NCI-H1436 (cell line): ENCODE measurements at places on chromosomes 5 and 9.

DNA sequence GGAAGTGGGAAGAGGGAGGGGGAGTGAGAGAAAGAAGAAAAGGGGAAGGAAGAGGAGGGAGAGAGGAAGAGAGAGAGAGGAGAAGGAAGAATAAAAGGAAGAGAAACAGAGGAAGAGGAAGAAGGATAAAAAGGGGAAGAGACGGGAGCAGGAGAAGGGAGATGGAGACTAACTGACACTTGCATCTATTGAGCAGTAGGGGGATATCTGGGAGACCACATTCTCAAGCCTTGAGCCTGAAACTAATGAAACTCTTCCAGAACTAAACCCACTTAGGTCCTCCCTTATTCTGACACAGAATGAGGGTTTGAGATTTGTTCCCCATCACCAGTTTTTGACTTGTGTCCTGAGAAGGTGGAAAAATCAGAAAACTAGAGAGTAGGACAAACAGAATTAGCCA lies 533.3 kb downstream of the CDH12 start:
- no peak for DNase-seq

DNA sequence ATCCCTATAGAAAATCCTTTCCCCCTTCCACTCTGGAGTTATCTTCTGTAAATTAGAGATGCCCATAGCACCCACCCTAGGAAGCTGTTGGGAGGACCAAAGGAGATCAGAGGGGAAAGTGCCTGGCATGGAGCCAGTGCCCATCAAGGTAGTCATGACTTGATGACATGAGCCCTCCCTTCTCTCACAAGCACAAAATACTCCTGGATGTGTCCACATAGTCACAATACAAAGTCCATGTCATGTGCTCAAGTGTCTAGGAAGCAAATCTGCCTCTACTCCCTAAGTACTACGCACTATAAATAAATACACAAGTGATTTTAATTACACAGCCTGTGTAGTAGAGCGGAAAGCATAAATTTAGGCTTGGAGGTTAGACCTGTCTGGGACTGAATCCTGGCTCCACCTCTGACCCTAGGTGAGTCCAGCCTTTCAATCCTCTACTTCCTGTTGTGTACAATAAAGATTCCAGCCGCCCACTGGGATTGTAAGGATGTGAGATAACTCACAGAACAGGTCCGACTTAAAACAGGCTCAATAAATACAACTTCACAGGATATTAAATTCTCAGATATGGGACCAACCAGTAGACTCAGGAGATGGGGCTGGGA lies 30.6 kb downstream of the TTC39B start:
- no peak for DNase-seq

DNA sequence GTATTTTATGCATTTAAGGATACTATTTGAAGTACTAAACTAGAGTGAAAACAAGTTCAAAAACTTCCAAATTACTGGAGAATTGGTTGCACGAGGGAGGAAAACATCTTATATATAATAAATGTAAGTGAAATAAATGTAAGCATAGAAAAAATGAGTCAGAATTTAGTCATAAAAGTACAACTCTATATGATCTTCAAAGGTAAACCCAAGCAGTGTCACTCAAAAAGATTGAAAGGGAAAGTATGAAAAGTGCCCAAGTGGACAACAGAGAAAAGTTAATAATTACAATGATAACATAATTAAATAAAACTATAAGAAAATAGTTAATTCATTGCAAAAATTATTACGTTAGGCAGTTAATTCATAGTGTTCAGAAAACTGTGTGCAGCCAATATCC lies 2288.5 kb upstream of the C9orf72 start:
- no peak for DNase-seq

DNA sequence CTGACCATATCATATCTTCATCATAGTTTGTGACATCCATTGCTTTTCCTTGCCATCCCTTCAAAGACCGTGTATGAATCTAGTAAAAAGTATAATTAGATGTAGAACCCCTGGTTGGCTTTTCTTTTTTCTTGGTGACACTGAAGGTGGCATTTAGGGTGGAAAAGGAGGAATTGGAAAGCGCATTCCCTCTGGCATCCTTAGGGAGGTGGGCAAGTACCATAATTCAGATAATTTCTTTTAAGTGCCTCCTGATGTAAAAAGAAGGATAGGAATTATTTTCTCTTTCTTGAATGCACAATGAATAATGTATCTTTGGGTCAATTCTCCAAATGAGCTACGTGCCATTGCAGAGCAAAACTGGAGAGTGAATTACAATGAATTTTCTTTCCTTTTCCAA lies 73.2 kb upstream of the SMARCA2 start:
- DNase-seq = no peak

GRCh38 chr5:24163091-24163490 lies 481.7 kb downstream of the CDH10 start:
- DNase-seq = no peak

DNA sequence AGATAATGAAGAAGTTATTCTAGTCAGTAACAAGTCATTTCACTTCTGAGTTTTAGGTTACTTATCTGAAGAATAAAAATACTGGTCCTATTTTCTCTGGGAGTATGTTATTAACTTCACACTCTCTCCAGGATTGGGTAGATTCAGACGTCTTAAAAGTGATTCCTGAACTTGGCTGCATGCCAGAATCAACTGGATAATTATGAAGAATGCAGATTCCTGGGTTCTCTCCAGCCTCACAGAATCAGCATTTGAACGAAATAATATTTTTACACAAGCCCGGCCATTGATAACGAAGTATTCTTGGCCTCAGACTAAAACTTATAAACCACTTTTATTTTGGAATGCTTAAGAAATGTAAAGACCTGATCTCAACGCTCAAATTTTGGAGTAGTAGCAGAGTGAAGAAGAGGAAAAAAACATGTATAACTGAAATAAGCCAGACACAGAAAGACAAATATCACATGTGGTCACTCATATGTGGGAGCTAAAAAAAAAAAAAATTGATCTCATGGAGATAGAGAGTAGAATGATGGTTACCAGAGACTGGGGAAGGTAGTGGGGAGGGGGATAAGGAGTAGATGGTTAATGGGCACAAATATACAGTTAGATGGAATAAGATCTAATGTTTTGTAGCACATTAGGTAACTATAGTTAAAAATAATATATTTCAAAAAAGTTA lies 507.3 kb downstream of the ISL1 start:
- DNase-seq = no peak
